EL (cell line): ENCODE measurements at places on chromosomes 5 and 9.
A peak's percentile ranks its signal among the peaks of the same experiment; 100 is the strongest.

DNA sequence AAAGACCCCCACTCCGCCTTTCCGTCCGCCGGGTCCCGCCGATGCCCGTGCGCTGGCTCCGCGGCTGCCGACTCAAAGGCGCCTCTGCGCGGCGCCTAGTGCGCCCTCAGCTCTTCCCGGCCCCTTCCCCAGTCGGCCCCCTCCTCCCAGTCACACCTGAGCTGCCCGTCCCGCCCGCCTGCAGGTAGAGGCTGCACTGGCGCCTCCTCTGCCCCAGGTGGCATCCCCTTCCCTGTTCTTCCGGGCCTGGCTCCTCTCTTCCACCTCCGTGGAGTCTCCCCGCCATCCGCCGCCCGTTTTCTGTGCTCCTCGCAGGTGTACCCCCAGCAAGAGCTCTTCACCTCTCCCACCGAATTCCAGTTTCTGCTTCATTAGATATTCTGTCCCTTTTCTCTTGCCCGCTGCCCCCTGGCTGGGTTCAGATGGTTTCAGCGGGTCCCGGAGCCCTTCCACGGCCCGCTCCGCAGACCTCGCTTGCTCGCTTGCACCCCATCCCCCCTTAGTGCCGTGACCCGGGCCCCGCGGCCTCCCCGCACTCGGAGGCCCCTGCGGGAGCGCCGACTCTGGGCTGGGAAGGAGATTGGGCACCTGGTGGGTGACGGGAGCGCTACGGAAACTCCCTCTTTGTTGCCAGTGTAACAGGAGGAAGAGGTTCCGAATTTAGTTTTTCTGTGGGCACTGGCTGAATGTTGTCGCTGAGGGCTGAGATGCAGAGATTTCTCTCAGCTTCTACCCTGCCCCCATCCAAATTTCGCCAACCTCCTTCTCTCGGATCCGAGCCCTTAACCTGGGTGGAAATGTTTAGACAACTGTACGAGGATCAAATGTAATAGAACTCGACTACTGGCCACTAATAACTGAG, 809 bp downstream of the SLC44A1 start:
- peak; percentile 41 for DNase-seq

DNA sequence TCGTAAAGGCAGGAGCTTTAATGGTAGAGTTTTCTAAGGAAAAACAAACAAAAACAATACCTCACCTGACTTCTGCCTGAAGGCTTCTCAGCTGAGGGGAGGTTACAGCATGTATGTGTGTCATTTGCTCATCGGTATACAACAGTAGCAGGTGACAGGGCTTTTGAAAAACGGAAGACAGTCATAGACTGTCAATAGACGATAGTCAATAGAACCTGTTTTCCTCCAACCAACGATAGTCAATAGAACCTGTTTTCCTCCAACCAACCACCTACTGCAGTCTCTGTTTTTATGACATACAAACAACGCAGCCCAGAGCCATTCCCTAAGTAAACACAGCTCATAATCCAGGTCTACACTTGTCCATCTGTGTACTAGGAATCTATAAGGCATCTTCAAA, 74.6 kb downstream of the RETREG1 start:
- DNase-seq = no peak

GRCh38 chr5:55993013-55993412, 1.8 kb downstream of the IL6ST start:
- DNase-seq = peak; percentile 63

- DNase-seq = peak; percentile 40
These were observed 8.0 kb upstream of the FXN start for GRCh38 chr9:69027355-69028097.

DNA sequence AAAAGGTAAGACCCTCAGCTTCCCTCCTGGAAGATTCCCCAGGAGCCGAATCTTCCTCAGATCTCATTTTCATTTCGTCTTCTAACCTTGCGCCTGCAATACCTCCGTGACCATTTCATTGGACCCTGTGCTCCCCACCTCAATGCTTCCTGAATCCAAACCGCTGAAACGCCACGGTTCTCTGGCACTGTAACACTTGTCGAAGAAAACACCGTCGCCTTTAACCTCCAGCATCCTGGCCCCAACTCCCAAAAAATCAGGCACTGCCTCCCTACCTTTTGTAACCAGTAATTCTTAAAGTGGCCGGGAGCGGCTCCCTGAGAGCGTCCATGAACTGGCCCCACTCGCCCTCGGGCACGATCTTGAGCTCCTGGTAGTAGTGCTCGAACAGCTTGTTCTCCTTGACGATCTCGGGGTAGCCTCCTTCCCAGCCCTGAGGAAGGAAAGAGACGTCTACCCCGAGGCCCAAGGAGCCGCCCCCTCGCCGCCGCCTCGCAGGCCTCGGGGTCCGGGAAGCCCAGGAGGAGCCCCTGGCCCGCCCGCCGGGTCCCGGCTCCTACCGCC, 438 bp downstream of the NSUN2 start:
- peak; percentile 48 for DNase-seq

GRCh38 chr5:35242702-35243258, 12.5 kb upstream of the PRLR start:
- no peak for DNase-seq

- DNase-seq = no peak
These were observed 47.4 kb upstream of the SNCAIP start for GRCh38 chr5:122264610-122265009.

DNA sequence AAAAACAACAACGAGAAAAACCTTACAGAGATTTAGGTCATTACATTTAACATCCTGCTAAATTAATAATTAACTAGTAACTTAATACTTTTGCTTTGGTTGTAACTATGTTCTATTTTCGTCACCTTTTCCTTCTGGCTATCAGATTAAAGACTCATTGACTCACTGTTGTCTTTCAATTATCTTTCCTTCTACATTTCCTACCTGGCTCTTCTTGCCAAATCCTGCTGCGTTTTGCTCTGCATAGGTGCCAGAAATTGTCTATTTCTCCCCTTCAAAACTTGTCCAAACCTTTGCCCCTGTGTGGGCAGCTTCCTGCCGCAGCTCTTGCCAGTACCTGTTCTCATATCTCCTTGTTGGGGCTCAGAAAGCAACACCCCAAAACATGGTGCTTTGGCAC, 235.5 kb upstream of the ZNF608 start:
- no peak for DNase-seq

DNA sequence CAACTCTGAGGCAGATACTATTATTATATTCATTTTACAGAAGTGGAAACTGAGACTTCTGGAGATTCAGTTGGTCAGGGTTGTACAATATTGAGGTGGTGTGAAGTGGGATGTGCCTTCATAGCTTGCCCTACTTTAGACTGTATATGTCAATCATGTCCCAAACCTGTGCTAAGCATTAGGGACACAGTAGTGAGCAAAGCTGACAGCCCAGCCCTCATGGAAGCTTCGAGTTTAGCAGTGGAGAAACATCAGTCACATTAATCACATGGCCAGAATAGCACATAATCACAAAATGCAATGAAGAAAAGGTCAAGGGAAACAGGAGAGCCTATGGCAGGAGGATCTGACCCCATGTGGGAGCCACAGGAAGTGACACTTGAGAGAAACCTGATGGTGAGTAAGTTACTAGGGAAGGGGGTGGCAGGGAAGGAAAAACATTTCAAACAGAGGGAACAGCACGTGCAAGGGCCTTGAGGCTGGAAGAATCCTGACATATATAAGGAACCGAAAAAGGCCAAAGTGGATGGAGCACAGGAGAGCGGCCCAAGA, 20.5 kb upstream of the RALGPS1 start:
- no peak for DNase-seq

GRCh38 chr5:150172145-150172544, 5.6 kb downstream of the CDX1 start:
- DNase-seq = peak; percentile 39

GRCh38 chr9:108339251-108339650, 516.5 kb downstream of the ACTL7B start:
- DNase-seq = no peak
